ENCODE measurements at places on chromosomes 11 and 22.
A peak's percentile ranks its signal among the peaks of the same experiment; 100 is the strongest.

- no peak for DNase-seq
Observed at GRCh38 chr11:90204832-90205646, 17.8 kb downstream of the CHORDC1 start.

DNA sequence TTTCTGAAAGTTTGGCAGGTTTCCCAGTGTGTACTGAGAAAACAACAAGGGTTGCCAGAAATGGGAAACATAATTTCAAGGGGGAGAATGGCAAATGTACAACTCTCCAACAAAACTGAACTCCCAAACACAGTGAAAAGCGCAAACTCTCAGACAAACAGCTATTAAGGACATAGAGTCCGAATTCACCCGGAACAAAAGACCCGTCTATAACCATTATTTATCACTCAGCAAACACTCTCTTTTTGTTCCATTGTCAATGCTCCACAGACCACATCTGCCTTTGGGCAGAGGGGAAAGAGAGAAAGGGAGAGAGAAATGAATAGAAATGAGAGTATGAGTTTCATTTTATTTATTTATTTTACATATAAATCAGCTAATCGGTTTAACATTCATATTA is 21.7 kb downstream of the KIRREL3 start:
- DNase-seq = no peak

- no peak for DNase-seq
Observed at GRCh38 chr11:100445231-100445735, 241.8 kb upstream of the ARHGAP42 start.

- DNase-seq = no peak
Observed at GRCh38 chr11:122895563-122895962, 13.0 kb downstream of the JHY start.

DNA sequence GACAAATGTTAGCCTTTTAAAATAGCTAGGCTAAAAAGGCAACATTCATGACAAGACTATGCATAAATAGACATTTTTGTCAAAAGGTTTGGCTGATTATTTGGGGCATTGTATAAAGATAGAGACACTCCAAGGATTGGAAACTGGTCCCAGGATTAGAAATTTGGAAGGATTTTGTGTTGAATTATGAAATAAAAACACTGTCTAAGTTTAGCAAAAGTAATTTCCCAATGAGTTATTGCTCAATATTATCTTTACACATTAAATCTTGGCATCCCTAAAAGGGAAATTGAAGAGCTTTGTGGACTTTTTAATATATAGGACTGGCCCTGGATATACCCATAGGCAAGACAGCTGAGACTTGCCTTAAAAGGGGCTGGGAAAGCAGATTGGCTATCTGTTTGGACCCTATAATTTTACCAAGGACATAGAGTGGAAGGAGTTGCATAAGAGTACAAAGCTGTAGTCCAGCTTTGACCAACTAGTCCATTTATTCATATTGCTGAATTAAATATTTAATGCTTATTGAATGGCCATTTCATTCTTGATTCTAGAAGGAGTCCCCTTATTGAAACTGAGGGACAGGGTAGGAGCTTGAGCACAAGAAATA is 382.7 kb downstream of the METTL15 start:
- DNase-seq = no peak

DNA sequence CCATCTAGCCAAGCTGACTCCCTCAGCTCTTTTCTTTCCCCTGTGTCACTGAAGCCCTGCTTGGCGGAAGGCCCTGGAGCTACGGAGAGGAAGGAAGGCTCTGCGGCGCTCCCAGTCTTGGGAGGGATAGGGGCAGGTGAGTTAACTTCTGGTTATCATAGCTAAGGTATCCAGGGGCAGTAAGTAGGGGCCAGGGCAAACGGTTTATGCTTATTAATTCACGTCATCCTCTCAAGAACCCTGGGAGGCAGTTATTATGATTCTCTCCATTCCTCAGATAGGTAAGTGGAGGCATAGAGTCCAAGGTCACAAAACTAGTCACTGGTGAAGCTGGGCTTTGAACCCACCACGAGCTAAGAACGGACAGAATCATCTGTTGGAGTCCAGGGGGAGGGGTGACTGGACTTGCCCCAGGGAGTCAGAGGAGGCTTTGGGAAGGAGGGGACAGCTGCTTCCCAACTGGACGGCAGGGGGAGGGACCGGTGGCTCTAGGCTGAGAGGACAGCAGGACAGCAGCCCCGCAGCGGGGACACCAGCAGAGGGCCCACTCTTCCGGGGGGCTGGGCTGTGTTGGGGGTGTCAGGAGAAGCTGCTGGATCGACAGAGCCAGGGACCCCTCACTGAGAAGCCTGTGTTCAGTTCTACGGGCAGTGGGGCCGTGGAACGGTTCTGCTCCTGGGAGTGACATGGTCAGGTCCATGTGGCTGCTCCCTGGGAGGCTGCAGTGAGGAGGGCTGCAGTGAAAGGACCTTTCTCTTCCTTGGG is 3.5 kb downstream of the BAIAP2L2 start:
- no peak for DNase-seq

GRCh38 chr11:68461575-68461917 is 994 bp downstream of the PPP6R3 start:
- DNase-seq = no peak

- no peak for DNase-seq
Observed at GRCh38 chr11:1452744-1453143, 33.8 kb downstream of the MOB2 start.

DNA sequence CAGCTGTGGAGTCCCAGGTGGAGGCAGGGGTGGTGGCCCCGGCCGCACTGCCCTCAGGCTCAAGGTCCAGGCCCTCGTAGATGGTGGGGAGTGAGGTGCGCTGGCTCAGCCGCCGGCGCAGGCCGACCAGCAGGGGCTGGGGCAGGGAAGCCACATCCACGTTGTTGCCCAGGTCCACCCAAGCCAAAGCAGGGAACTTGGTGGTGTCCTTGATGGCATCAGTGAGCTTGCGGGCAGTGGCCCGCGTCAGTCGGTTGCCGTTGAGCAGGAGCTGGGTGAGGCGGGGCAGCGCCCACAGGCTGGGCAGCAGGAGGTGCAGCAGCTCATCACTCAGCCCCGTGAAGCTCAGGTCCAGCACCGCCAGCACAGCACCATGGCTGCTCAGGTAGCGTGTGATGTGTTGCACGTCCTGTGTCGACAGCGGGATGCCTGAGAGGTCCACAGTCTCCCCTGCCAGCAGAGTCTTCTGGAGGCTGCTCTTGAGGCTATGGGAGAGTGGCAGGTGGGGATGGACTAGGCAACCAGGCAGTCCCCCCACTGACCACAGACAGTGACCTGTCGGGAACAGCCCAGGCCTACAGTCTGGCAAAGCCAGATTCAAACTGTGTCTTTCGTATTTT is 6.8 kb downstream of the LRRC75B start:
- DNase-seq = no peak

GRCh38 chr11:126748793-126749192 is 251.8 kb downstream of the KIRREL3 start:
- DNase-seq = no peak

- no peak for DNase-seq
Observed at GRCh38 chr22:49966774-49967705, 6.5 kb downstream of the PIM3 start.

DNA sequence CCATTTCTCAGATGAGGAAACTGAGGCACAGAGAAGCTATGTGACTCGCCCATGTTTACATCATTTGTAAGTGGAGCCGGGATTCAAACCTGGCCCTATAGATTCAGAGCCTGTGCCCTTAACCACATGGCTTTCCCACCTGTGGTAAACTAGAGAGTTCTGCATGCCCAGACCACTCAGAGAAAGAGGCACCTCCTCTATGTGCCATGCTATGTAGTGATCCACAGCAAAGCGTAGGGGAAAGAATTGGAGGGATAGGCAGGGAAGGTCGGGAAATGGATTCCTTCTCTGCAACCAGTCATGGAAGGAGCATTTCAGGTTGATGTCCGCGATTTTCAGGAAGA is 15.4 kb upstream of the POU2AF2 start:
- DNase-seq = no peak

- no peak for DNase-seq
Observed at GRCh38 chr11:66101066-66101464, 31.0 kb downstream of the PACS1 start.

DNA sequence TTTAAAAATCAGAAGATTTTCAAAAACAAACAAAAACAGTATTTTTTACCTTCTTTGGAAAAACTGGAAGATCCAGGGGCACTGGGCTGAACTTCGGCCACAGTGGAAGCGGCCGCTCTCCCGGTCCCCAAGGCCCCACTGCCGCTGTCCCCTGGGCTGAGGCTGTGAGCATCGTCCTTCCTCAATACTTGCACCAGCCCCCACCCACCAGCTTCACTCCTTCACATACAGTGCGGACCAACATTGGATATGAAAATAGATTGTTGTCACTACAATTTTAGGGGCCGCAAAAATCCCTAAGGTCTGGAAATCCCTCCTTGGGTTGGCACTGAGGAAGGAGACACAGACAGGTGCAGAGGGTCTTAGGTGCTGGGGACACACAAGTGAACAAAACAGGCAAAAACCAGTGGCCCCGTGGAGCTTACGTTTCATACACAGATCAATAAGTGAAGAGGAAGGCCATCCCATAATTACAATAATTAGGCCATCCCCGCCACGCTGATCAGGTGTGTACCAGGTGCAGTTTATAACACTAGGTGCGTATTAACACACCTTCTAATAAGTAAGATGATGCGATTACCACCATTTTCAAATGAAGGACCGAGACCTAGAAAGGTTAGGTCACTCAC is 28.2 kb upstream of the SLC22A12 start:
- no peak for DNase-seq

DNA sequence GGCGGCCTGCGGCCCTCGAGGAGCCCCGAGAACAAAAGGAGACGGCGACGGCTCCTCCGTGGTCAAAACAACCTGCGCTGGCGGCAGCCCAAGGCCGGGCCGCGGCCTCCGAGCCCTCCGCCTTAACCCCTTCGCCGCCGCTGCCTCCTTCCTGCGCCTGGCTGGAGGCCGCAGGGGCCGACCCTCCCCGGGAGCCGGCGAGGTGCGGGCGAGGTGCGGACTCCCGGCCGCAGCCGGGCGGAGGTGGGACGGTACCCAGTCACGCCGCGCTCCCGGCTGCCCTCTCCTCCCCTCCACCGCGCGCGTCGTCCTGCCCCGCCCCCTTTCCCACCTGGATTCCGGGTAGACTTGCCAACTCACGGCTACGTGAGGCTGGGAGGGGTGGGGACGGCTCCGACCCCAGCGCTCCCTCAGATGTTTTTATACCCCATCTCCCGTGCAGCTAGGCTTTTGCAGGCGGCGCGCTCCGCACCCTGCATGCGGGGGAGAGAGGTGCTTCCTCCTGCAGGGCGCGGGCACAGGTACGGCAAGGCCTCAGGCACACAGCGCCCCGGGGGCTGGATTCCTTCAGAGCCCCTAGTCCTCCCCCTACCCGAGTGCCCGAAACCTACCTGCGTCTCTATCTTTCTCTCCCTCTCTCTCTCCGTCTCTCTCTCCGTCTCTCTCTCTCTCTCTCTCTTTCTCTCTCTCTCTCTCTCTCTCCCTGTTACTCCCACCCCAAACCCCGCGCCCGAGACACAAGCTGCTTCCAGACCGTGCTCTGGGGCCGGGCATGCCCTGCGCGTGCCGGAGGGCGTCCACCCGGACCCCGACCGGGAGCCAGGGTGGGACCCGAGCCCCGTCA is 2.0 kb downstream of the PDGFB start:
- peak; percentile 59 for DNase-seq

- no peak for DNase-seq
Observed at GRCh38 chr22:47627556-47628253, 865.3 kb downstream of the TBC1D22A start.

GRCh38 chr22:33544707-33545106 is 375.6 kb downstream of the LARGE1 start:
- DNase-seq = no peak

DNA sequence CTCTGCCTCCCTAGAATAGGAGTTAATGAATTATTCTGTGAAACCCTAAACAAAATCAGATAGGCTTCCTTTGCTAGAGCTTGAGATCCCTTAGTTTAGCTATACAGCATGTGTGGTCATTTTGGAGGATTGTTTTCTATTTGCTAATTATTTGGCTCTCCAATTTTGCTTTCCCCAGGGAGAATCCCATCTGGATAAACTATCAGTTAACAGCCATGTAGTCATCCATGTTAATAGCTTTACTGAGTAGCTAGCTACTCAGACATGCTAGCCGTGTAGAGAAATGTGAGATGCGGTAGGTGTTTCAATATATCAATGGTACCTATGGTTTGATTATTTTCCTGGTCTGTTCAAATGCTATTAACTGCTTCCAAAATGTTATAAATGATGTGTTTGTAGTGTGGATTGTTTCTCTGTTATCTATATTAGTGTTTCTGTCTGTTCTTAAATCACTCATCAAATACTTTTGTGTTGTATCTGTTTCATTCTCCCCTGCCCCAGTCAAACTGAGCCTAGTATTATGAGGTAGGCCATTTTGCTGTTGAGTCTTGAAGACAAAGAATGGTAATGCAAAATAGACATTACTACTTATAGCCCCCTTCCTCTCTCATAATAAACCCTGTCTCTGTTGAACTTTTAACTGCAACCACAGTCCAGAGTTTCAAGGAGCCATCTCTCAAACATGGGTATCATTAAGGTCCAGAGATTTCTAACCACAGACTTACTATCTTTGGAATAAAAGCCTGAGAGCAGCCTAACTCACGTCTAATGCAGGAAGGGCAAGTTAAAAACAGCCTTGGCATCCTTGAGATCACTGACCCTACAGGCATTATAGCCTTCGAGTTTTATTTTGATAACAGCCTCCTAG is 56.1 kb upstream of the GRAMD1B start:
- DNase-seq = no peak

DNA sequence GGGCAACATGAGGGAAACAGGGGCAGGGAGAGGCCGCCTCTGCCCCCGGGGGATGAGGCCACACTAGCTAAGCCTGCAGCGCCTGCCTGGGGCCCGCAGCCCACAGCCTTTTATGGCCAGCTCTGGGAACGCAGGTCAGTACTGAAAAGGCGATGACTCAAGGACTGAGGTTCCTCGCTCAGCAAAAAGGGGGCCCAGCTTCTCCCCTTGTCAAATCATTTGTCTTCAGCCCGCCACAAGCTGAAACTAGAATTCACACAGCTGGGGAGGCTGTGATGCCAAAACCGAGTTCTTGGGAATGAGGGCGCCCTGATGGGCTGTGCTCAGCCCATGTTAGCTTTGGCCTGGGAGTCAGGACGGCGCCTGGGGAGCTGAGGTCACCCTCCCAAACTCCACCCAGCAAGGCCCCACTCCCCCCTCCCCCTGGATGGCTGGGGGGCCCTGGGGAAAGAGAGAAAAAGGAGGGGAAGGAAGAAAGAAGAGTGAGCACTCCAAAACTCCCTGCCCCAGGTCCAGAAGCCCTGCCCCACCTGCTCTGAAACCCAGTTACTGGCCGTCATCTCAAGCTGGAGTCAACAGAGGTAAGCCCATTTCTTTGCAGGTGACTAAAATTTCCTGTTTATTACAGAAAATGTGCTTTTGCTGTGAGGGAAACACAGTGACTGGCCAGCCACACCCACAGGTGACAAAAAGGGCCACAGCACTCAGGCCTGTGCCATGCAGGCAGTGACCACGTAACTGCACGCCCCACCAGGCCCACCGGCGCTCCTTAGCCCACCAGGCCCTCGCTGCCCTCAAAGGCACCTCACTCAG is 13.7 kb downstream of the EHD1 start:
- DNase-seq = no peak

GRCh38 chr11:119843877-119844276 is 114.9 kb upstream of the NECTIN1 start:
- no peak for DNase-seq

- no peak for DNase-seq
Observed at GRCh38 chr11:99773646-99774045, 752.9 kb downstream of the CNTN5 start.
